ENCODE measurements at places on chromosomes 1 and 21. TPM values are rescaled to one million over a fixed set of nuclear protein-coding genes. Genes with fewer than 3 reads are reported as not detected.

DNA sequence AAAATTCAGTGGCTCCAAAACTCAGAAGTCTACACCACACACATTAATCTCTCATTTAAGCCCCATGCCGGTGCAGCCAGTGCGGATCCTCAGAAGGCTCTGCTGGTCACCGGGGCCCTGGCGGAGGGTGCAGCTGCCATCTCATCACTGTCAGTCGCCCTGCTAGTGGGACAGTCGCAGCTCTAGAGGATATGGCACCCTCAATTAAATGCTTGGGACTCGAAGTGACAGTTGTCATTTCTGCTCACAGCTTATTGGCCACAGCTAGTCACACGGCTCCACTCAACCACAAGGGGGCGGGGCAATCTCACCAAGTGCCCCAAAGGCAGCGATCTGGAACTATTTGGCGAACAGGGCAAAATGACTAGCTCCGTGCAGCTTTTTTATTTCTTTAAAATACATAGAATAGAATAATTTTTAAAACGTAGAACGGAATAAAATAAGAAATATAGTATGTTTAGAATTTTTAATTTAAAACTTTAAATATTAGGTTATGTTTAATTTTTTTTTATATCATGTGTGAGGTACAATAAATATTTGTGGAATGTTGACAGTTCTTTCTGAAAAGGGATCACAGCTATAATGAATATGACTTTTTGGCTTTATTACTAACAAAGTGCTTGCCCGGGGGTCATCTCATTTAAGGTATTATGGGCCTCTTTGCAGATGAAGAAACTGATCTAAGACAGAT, 8.0 kb upstream of the MAN1C1 start:
- DNase-seq, result peak; percentile 34

GRCh38 chr1:88022516-88022915, 661.6 kb upstream of the PKN2 start:
- DNase-seq, result no peak

- peak; percentile 60 for DNase-seq
Observed at GRCh38 chr1:164630626-164631396, 71.8 kb downstream of the PBX1 start.

DNA sequence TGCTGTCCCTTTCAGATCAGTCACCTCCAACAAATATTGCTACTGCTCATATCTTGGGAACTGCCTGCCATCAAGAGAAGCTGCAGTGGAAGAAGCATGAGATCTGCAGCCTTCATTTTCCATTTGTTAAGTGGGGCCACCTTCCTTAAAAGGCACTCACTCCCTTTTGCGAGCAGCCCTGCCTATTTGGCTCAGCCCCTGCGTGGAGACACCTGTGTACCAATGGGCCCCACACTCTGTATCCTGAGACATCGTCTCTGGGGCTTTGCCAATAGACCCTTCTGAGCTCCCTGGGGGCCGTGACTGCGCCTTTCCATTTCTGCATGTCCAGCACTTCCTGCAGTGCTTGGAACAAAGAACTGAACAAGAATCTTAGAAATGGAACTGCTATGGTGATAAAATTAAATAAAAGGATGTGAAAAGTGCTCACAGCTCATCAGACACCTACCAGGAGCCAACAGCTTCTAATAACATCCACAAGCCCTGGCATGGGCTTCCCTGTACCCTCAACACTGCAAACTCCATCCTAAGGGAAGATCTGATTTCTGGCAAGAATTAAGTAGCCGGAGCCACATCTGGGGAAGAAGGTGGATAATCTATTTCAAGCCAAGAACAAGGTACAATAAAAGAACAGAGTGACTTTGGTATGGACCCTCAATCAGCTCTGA, 36.7 kb downstream of the PARP1 start:
- no peak for DNase-seq

GRCh38 chr1:110291241-110292030, 47.7 kb upstream of the RBM15 start:
- no peak for DNase-seq

Gene CLEC20A
- total RNA-seq, result not detected

Measured in foreskin keratinocyte (primary cell).